ENCODE measurements at places on chromosomes 6 and 20. TPM values are rescaled to one million over a fixed set of nuclear protein-coding genes. Genes with fewer than 3 reads are reported as not detected.

GRCh38 chr20:48880981-48881657 lies 40.4 kb upstream of the ARFGEF2 start:
- DNase-seq, result peak; percentile 56

DNA sequence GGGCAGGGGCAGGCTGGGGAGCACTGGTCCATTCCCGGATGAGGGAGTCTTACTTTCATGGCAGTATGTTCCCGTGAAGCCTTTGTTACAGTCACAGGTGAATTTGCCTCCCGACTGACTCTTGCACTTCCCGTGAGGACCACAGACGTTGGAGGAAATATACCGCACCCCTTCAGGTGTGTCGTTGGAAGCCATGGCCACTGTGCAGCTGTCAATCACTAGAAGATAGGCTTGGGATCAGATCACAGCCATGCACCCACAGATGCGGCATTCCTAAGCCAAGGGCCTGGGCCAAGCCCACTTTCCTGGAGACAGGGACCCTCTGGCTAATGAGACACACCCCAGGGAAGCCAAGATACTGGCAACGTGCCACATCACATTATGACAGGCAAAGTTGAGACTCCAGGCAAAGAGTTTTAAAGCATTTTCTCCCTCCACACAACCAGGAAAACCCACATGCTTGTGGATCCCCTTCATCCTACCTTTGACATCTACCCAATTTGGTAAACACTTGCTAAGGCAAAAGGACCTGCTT lies 26.8 kb downstream of the JAG1 start:
- no peak for DNase-seq

- DNase-seq, result no peak
Measured at GRCh38 chr20:24007758-24008157, 19.2 kb upstream of the GGTLC1 start.

The BEND6 gene
- 3.3 TPM for polyA plus RNA-seq

DNA sequence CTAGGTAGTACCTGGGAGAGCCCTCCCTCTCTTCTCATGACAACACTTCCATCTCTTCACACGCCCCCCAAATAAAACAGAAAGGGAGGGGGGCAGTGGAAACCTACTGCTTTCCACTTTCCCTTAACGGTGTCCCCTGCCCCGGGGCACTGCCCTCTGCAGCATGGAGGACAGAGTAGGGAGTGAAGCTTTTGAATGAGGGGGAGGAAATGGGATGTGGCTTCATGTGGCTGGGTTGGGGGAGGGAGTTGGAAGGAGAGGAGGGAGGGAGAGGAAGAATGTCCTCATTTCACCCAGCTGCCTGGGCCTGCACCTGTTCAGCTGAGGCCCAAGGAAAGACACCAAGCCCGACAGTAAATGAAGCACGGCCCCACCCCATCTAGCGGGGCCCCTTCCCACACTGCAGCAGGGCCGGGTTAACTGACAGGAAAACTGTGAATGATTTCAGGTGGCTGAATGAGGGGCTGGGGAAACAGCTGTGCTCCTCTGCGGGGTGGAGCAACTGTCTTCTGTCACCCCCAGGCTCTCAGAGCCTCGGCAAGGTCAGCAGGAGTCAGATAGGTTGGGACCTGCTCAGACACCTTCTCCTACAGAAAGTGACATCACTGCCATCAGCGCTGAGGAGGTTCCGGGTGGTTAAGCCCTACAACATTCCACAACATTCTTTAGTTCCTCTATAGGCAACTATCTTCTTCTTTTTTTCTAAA lies 40.0 kb upstream of the TAF8 start:
- DNase-seq, result no peak

DNA sequence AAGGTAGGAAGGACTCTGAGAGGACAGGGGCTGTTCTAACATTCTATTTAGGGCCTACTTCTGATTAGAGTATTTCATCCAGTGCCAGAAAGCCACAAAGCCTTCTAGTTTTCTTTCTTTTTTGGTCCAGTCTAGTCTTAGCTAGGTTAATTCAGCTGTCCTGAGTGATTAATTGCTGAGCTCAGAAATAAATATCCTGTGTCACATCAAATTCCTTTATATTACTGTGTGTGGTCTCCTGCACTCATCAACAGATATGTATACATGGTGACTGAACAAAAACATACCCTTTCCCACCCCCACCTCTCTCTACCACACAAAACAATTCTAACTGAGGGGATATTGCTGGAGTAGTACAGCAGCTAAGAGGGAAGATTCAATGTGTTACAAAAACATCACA lies 601.5 kb upstream of the NRSN1 start:
- no peak for DNase-seq

The PNPLA1 gene
- polyA plus RNA-seq, result 0.13 TPM

- no peak for DNase-seq
Measured at GRCh38 chr6:107171513-107171912, 56.2 kb upstream of the BEND3 start.

GRCh38 chr6:138656364-138657064 lies 117.1 kb upstream of the CCDC28A start:
- DNase-seq, result no peak

GRCh38 chr6:5295623-5296022 lies 34.3 kb downstream of the FARS2 start:
- DNase-seq, result no peak

DNA sequence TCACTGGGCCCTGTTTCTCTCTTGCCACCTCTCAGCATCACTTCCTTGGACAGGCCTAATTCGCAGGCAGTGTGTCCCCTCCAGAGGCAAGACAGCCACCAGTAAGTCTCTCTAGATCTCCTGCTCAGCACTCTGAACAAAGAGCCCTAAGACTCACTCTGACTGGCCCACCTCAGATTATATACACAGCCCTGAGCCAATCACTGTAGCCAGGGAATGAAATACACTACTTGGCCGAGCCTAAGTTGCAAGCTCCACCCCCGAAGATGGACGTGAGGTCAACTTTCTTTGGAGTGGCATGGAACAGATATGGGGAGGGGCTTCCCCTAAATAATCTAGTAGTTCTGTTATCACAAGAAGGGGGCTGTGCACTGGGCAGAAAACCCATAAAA lies 4.1 kb downstream of the BPI start:
- no peak for DNase-seq

The MAD2L1BP gene
- polyA plus RNA-seq, result 25.3 TPM

GRCh38 chr6:126880964-126881363 lies 237.5 kb upstream of the RSPO3 start:
- no peak for DNase-seq

- no peak for DNase-seq
Measured at GRCh38 chr6:21327326-21328112, 266.0 kb upstream of the SOX4 start.

The ZNF76 gene
- 27.8 TPM for polyA plus RNA-seq

- no peak for DNase-seq
Measured at GRCh38 chr6:152309648-152310047, 327.5 kb downstream of the SYNE1 start.

DNA sequence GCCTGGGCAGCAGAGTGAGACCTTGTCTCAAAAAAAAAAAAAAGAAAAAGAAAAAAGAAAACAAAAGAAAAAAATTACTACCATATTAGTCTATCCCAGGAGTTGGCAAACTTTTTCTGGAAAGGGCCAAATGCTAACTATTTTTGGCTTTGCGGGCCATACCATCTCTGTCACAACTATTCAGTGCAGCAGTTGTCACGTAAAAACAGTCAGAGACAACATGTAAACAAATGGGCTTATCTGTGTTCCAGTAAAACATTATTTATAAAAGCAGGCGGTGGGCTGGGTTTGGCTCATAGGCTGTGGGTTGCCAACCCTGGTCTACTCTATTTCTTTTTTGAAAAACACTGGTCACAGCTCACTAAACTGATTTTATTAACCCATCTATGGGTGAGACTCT lies 53.4 kb downstream of the EYA2 start:
- no peak for DNase-seq

The CDSN gene
- not detected for polyA plus RNA-seq

The PRSS16 gene
- polyA plus RNA-seq, result 1.0 TPM

The RHAG gene
- polyA plus RNA-seq, result 0.24 TPM

- no peak for DNase-seq
Measured at GRCh38 chr6:140855520-140855919, 1277.2 kb upstream of the GJE1 start.

DNA sequence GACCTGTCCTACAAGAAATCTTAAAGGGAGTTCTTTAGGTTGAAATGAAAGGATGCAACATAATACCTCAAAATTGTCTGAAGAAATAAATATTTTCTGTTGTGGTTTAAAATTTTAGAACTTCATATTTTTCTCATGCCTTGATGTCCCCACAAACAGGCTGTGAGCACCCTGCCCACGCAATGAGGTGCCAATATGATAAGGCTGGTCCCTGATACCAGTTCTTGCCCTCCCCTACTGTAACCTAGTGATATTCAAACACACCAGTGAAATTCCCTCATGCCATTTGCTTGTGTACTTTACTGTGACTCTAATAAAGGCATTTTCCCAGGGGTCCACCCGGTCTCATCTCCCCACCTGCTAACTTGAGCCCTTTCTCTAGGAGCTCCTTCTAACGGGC lies 67.3 kb upstream of the SIRPG start:
- no peak for DNase-seq

DNA sequence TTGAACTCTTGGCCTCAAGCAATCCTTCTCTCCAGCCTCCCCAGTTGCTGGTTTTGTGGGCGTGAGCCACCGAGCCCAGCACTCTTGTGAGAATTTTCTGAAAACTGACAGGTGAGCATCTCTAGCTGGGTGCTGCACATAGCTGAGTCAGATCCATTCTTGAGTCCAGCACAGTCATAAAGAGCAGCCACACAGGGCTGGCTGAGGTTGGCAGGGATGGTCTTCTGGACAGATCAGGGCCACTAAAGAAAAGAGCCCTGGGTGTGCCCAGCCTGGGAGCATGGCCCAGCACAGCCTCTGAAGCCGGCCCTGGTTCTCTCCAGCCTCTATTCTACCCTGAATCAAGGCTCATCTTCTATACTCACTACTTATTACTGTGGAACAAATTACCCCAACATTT lies 11.5 kb downstream of the DLGAP4 start:
- DNase-seq, result no peak

DNA sequence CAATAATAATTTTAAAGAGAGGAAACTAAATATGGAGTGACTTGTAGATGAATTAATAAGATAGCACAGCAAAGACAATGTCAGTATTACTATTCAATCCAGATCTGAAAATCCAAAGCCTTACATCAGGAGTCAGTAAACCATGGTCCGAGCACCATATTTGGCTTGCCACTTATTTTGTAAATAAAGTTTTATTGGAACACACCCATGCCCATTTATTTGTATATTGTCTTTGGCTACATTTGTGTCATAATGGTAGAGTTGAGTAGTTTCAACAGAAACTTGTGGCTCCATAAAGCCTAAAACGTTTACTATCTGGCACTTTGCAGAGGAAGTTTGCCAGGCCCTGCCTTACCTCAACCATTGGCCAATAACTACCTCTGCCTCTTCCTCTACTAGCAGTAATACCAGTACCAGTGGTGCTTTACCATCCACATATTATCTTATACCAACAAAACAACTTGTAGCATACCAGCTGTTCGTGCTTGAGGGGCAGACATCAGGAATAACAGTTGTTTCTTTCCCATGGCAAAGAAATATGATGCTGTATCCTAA lies 51.8 kb upstream of the SYNJ2 start:
- no peak for DNase-seq

DNA sequence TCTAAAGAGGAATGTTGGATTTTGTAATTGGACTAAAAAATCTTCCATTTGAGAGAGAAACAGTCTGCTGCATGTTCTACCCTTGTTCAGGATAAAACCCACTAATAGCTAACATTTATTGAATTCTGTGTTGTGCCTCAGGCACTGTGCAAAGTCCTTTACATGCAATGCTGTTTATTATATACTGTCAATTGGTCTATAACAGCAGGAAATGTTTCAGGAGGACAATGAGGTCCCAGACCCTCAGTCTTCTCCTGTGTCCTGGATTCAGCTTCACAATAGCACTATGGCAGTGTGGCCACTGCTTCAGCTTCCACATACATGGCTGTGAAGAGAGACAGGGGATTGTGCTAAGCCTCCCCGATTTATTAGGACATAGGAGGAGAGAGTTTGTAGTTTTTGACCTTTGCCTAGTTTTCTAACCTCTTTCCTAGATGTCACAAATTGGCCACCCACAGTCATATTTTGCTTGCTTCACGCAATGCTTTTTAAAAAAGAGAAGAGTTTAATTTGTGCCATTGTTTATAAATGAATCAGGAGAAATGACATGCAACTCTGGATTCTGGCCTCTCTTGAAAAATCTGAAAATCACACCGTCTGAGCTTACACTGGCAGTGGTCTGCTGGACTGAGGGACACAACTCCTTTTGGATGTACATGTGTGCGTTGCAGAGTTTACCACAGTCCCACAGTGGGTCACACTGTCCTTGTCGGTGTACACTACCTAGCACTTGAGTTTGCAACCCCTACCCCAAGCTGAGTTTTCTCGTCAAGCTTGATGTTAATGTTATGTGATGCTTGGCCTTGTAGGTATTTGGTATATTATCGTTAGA lies 11.3 kb downstream of the PTPN1 start:
- DNase-seq, result no peak

GRCh38 chr6:39169448-39170344 lies 54.7 kb upstream of the SAYSD1 start:
- DNase-seq, result no peak

DNA sequence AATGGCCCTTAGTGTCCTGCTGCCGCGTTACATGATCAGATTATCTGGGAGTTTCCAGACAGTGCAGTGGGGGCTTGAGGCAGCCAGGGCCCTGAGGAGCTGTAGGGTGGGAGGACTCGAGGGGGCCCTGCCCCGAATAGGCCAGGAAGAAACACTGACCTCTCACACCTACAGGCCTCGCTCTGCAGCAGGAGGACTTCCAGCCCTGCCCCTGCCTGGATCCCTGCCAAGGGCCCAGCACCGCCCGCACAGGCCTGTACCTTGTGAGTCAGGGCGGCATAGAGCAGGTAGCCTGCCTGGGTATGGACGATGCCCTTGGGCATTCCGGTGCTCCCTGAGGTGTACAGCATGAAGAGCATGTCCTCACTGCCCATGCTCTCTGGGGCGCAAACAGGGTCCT lies 30.1 kb upstream of the APMAP start:
- no peak for DNase-seq

The RAB44 gene
- polyA plus RNA-seq, result 0.68 TPM

The LPIN3 gene
- polyA plus RNA-seq, result 10.8 TPM

- no peak for DNase-seq
Measured at GRCh38 chr6:169286961-169287360, 33.3 kb upstream of the THBS2 start.

GRCh38 chr20:54472607-54473006 lies 2.8 kb upstream of the DOK5 start:
- no peak for DNase-seq

GRCh38 chr6:14910692-14911547 lies 334.9 kb upstream of the JARID2 start:
- no peak for DNase-seq

The F13A1 gene
- 113 TPM for polyA plus RNA-seq

The ZNF165 gene
- 0.90 TPM for polyA plus RNA-seq

- DNase-seq, result no peak
Measured at GRCh38 chr20:63048516-63049190, 41.9 kb upstream of the BHLHE23 start.

- peak; percentile 10 for DNase-seq
Measured at GRCh38 chr6:99822741-99823512, 171.1 kb downstream of the MCHR2 start.

- no peak for DNase-seq
Measured at GRCh38 chr6:167163476-167164011, 5.8 kb upstream of the GPR31 start.

All from urinary bladder (tissue), 4 donors.